Activated T-helper 1 cell treated with anti-CD3 and anti-CD28 coated beads, Interleukin-2, amount 50 U/mL, for 16 hours (primary cell): ENCODE measurements at places on chromosomes 5 and 9.

GRCh38 chr5:67465537-67466207, 269.1 kb upstream of the CD180 start:
- DNase-seq: no peak

- no peak for DNase-seq
Measured at GRCh38 chr5:677131-678101, 15.7 kb downstream of the TPPP start.

GRCh38 chr9:108521063-108521590, 334.7 kb downstream of the ACTL7B start:
- no peak for DNase-seq

DNA sequence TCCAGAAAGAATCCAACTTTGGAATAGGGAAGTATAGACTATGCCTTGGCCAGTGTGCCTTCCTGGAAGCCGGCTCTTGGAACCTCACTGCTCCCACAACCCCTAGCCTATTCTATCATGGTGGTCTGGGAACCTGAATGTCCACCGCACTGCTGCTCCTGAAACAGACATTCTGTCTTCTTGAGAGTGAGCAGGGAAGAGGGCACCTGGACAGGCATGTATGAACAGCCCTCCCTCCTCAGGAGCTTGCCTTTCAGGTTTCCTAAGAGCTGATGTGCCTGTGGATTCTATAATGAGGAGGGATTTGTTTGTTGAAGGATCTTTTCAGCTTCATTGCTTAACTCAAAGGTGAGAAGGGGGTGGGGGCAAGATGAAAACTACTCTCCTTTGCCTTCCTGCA, 55.1 kb upstream of the XPA start:
- DNase-seq: no peak

GRCh38 chr5:113133211-113133975, 156.8 kb downstream of the DCP2 start:
- DNase-seq: no peak

- peak; percentile 27 for DNase-seq
Measured at GRCh38 chr5:179819296-179820126, 1.2 kb upstream of the SQSTM1 start.

GRCh38 chr9:121825031-121825691, 173.7 kb downstream of the DAB2IP start:
- DNase-seq: no peak

- no peak for DNase-seq
Measured at GRCh38 chr9:34589636-34590380, at the start of gene CNTFR. Gene CNTFR, minus strand, starts transcription at chr9:34589724. Its CDS starts 20,743 bp downstream, at chr9:34568981.

- no peak for DNase-seq
Measured at GRCh38 chr5:134878403-134878802, 4.2 kb downstream of the TXNDC15 start.

- DNase-seq: no peak
Measured at GRCh38 chr9:121671612-121672155, 20.2 kb downstream of the DAB2IP start.

- no peak for DNase-seq
Measured at GRCh38 chr5:139158791-139159190, 39.4 kb downstream of the SIL1 start.

DNA sequence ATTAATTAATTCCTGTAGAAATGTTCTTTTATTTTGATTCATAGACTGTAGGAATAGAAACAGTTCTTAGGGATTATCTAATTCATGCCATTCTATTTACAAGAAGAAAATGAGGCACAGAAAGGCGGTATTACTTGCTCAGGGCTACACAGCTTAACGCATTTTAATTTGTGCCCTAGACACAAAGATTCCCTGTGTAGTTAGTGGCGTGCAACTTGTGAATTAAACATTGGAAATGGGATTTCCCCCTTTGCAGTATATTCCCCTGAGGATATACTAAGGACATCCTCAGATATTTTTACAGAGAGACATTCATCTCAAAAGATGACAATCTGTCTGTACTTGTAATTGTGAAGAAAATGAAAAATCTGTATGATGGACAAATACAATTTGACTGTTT, 108.1 kb downstream of the SGCD start:
- no peak for DNase-seq

DNA sequence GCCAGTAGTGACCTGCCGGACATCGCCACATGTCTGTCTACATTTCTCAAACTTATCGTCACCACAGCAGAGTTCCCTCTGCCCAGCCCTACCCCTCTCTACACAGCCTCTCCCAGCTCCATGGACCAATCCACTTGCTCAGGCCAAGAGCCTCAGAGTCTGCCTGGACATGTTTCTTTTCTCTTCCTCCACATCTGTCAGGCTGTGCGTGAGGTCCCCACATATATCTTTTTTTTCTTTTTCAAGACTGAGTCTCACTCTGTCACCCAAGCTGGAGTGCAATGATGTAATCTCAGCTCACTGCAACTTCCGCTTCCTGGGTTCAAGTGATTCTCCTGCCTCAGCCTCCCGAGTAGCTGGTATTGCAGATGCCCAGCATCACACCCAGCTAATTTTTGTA, 62.7 kb upstream of the GGTA1 start:
- no peak for DNase-seq

DNA sequence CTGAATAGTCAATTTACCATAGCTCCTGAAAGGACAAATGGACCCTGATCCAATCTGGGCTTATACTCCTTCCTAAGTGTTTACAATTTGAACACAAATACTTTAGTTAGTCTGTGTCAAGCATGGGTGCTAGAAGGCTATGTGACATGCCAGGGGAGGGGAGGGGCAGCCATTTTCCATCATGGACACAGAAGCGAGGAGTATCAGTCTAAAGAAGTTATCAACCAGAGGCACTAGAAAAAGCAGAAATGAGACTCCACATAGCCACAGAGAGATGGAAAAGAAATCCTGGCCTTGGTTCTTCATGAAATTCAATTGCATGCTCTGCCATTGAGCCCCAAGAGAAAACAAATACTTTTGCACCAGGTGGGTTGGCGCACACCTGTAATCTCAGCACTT, 61.8 kb downstream of the NR6A1 start:
- DNase-seq: no peak

DNA sequence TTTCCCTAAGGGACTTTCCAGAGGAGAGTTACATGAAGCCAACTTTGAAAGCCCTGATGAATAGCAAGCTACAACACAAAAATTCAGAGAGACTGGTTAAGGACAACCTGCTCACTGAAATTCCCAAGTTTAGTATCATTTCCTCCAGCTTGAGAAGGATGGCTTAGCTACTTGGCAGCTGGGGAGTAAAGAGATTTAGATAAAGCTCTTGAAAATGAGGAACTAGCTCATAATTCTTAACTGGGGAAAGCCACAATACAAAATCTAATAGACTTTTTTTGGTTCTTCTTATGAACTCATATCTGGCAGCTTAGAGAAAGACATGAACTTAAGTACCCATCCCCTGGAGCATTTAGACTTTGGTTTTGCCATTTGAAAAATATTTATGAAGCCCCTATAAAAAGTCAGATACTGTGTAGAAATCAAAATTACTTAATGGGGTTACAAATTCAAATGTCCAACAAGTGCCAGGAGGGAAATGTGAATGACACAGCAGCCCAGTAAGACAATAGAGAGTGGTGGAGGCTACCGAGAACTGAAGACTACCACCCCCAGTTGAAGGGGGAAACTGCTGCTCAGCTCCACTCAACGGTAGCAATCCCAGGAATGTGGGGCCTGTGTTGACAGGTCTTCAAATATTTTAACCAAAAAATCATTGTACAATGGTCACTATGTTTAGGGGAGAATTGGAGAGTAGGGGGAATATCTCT, 79.4 kb upstream of the ADRB2 start:
- no peak for DNase-seq

DNA sequence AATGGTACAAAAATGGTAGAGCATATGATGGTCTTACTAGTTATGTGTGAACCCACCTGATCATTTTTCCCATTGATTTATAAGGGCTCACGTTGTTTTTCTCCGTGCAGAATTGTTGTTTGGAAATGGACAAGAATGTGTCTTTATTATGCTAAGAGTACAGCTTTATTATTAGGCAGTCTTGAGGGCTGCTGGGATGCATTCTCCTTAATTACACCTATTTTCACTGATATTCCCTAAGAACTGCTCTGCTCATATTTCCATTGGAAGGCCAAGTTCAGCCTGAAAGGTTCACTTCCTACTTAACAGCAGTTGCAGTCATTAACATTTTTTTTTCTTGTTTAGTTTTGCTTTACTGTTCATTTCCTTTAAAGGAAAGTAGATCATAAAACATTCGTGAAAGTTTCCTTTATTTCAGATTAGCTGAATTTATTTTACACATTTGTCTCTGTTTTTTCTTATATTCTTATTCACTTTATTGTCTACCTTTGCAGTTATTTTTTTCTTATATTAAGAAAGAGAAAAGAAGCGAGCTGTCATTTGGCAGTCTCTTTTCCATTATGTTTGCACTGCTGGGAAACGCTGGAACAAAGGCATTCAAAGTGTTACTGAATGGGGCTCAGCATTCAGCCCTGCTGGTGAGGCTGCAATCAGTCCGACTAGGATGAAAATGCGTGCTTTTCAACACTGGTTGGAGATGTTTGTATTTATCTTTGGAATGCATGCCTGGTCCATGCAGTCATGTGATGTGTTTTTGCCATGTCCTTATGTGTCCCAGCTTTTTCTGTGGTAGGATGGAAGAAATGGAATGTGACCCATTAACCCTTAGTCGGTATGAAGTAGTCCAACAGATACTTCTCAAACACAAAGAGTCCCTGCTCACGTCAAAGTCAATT, 602.7 kb upstream of the ZNF608 start:
- DNase-seq: no peak

DNA sequence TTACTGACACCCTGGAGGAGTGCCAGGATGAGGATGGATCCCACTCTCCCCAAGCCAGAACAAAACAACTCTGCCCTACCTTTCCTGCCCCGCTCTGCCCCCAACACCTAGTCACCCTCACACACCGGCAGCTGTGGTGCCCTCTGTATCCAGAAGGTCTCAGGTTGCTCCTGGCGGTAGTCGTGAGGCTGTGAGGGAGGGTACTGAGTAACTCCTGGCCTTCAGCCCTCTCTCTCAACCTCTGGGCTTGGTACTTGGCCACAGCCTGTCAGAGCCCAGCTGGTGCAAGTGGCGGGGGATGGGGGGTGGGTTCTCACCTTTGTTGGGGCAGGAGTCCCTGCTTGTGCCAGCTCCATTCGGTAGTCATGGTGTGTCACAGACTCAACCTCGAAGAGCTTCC, 1.9 kb downstream of the SPAG8 start:
- DNase-seq: no peak

- DNase-seq: no peak
Measured at GRCh38 chr9:137619240-137620047, 639 bp downstream of the EHMT1 start.

DNA sequence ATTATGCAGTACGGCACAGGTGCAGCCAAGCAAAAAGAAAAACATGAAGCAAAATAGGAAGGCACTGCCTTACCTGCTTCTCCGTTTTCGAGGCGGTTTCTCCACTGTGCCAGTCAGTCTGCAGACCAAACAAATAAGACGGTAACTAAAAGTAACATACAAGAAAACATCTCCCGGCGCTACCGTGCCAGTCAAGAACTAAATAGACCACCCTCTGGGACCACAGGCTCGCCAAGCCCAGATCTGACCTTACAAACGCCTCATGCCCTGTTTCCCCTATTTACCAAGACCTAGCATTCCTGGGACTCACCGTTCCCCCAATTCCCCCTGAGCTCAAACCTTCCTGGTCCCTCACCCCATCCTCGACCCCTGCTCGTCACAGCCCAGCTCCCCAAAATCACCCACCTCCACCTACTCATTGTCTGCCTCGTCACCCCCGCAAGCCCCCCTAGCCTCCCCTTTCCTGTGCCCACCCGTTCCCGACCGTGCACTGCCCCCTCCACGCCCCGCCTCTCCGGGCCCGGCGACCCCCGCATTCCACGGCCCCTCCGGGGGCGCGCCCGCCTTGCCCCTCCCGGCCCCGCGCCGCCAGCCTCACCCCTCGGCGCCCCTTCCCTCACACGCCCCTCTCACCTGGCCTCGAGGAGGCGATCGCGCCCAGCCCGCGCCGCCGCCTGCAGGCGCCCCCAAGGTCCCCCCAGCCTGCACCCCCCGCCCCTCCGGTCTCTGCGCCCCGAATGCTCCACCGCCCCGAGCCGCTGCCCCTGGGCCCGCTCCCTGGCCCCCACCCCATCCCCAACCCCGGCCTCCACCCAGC, 560 bp downstream of the SCAI start:
- no peak for DNase-seq

GRCh38 chr5:122942164-122942914, 94.2 kb downstream of the PPIC start:
- DNase-seq: no peak

DNA sequence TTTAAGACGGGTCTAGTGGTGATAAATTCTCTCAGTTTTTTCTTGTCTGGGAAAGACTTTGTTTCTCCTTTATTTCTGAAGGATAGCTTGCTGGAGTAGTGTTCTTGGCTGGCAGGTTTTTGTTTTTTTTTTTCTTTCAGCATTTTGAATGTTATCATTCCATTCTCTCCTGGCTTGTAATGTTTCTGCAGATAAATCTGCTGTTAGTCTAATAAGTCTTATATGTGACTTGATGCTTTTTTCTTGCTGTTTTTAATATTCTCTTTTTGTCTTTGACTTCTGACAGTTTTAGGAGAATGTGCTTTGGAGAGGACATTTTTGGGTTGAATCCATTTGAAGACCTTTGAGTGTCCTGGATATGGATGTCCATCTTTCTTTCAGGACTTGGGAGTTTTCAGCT, 16.0 kb downstream of the HSD17B4 start:
- DNase-seq: no peak

DNA sequence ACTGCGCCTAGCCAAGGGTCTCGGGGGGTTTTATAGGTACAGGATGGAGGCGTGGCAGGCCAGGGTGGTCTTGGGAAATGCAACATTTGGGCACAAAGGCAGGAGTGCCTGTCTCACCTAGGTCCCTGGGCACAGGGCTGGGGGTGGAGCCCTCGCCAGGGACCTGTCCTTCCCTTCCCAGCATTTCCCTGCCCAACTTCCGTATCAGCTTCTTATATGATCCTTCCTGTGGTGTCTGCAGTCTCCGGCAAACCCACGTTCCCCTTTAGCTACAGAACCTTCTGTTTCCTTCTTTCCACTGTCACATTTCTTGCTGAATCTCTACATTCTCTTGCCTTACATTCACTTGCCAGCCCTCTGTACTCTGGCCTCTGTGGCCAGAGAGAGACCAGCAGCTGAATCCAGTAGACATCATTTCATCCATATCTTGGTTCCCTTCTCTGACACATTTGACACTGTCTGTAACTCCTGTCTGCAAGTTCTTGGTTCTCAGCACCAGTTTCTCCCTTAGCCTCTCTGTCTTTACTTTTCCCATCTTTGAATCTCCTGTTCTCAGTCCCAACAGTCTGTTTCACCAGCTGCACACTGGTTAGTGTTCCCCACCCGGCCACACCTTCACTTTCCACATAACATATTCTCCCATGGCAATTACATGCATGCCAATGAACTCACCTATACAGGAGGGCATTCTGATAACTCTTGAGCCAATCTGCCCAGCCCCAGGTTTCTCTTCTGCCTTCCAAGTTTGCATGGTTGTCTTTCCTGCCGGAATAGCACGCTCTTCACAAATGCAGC, 134.7 kb upstream of the ZNF608 start:
- no peak for DNase-seq

- DNase-seq: no peak
Measured at GRCh38 chr9:70901746-70902145, 219.7 kb downstream of the TRPM3 start.

- DNase-seq: no peak
Measured at GRCh38 chr5:60820593-60821487, 23.2 kb downstream of the ELOVL7 start.
